ENCODE measurements at places on chromosomes 5 and 9.

GRCh38 chr9:94760010-94760409, 33.5 kb downstream of the AOPEP start:
- no peak for DNase-seq

- no peak for DNase-seq
These were observed 25.3 kb downstream of the YIPF5 start for GRCh38 chr5:144144956-144145751.

DNA sequence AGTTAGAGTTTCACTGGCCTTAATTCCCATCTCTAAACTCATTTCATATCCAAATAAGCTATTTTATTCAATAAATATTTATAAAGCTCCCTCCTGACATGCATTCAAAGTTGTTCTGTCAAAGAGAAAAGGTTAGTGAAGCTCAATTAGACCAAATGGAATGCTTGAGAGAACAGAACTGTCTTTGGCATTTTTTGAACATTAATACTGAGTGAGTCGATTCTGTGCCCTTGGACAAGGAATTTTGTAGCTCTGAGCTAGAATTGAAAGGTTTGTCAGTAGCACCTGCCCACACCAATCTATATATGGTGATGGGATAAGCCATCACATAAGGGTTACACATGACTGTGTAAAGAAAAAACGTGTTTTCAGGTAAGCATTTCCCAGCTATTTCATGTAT, 631.2 kb upstream of the CCNG1 start:
- no peak for DNase-seq

GRCh38 chr5:89071101-89071940, 188.3 kb upstream of the MEF2C start:
- no peak for DNase-seq

DNA sequence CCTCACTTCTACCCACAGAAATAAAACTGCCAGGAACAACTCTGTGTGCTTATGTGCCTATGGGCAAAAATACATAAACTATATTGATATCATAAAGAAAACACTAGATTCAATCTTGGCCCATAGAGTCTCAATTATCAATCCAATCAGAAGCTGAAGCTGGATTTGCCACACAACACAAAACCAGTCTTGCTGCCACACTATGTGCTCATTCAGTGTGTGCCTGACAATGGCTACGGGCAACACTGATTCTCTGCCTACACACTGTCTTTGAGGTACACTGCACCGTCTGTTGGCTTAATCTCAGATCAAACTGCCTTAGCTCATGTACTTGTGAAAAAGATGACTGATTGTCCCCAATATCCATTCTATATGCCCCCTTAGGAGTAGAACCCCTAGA, 35.4 kb downstream of the ARL15 start:
- DNase-seq, result no peak
